ENCODE measurements at places on chromosomes 6 and 20. TPM values are rescaled to one million over a fixed set of nuclear protein-coding genes. Genes with fewer than 3 reads are reported as not detected.

DNA sequence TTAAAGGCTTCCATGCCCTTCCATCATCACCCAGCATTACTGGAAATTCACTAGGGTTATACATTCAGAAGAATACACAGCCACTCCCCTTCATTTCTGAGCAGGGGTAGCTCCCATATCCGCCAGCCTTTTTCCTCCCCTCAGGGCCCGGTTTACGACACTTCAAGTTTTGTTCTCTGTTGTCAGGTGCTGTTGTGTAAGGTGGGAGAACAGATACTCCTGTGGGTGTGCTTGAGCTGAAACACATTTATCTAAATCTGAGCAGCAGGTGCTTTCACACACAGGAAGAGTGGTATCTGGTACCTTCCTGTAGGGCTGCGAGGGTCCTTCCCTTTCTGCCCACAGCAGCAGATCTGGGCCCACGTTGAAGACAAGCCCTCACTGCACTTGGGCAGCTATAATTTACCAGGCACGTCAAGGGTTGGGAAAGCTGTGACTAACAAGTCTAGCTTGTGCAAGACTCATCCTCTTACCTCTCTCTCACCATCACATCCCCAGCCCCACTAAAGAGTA lies 215.8 kb upstream of the RREB1 start:
- no peak for DNase-seq

DNA sequence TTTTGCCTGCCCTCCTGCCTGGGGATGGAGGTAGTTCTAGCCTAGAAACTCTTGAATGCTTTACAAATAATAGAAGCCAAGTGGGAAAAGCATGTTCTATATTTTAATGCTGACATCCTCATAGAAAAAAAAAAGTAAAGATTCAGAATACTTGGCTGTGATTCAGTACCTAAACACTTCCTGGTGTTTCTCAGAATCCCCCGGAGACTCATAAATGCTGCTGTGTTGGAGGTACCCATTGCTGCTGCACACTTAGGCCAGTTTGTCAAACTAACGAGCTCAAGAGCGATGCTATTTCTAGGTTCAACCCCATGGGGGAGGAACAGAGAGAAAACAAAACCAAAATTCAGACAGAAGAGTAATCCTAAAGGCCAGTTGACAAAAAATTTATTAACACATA lies 38.8 kb upstream of the ZFP64 start:
- no peak for DNase-seq

DNA sequence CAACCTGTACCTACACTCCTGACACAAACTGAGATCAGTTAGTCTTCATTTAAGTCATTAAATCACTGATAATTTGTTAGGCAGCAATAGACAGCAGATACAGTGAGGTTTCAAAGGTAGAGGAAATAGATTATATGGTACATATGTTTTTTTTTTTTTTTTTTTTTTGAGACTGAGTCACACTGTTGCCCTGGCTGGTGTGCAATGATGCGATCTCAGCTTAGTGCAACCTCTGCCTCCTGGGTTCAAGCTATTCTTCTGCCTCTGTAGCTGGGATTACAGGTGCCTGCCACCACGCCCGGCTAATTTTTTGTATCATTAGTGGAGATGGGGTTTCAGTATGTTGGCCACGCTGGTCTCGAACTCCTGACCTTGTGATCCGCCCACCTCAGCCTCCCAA lies 38.2 kb upstream of the KIF13A start:
- no peak for DNase-seq

- no peak for DNase-seq
These were observed 53.8 kb upstream of the TSHZ2 start for GRCh38 chr20:52918311-52918710.

- no peak for DNase-seq
These were observed 595.3 kb upstream of the POU3F2 start for GRCh38 chr6:98239057-98239456.

DNA sequence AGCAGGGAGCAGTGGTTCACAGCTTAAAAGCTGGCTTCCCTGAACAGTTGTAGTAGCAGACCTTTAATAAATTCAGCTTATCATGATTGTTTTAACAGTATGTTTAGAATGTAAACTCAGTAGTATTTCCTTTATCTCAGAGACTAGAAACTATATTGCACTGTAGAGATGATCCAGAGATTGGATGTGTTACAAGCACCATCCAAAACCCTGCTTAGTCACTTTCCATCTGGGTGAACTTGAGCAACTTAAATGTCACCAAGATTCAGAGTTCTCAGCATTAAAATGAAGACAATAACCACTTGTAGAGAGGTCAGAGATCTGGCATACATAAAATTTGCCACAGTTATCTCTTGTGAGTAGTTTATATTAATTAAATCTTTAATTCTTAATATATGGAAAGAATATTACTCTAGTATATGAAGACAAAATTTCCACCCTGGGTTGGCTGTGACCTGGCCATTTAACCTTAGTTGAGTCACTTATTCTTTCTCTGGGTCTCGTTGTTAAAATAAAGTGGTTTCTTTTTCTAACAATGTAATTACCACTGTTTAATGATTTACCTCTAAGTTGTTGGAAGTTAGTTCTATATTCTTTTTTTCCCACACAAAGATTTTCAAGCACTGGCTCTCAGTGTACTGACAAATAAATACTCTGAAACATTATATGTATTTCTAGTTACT lies 239.2 kb upstream of the FKBP1C start:
- no peak for DNase-seq

- no peak for DNase-seq
These were observed 19.0 kb upstream of the PREX1 start for GRCh38 chr20:48846516-48847492.

DNA sequence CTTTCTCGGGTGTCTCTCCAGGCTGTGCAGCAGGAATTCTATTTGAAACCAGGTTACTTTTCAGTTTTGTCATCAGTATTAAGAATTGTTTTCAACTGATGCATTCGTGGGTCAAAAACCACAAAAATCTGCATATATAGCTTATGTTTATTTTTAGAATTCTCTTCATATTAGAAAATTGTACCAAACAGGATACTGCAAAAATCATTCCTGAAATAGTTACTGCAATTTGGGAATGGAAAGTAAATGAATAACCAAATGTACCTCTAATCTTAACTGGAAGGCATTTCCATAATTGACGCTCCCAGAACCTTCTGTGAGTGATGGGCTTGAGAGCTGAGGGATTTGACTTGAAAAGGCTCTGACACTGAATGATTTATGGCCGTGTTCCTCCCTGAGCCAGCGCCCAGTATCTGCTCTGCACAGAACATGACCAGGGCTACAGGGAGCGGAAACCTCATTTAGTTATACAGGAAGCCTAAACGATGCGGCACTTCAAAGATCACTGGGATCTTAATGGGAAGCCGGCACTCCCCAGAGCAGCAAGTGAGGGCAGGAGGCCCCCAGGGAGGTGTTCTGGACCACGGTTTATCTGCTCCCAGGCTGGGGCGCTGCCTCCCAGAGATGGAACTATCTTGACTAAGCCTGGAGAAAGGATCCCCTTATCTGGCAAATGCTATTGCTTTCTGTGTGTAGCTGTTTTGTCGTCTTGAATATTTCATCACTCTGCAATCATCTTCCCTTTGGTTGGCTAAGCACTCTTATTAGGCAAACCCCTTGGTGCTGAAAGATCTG lies 446.0 kb downstream of the QKI start:
- peak; percentile 50 for DNase-seq

DNA sequence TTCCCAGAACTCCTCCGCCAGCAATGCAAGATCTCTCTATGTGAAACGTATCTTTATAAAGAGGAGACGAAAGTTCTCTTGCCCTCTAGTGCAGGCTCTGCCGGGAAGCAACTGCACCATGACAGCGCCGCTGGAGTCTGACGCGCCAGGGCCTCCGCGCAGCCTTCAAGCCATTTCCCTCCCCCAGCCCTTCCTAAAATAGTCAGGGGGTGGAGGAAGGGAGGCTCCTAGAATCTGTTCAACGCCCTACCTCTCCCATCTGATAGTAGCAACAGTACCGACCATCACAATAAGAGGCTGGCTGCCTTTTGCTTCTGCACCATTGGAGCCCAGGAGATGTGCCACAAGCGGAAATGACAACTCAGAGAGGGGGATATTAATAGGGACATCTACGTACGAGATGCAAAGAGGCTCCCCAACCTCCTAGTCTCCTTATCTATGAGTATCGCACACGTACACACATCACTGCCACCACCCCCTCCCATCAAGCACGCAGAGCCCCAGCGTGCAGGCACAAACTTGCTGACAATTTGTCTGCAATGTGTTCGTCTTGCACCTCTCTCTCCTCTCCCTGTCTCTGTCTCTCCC lies 1.0 kb downstream of the SYNE1 start:
- DNase-seq = peak; percentile 14

The GPR63 gene
- 0.54 TPM for total RNA-seq

The PPP1R16B gene
- 10.8 TPM for total RNA-seq

The NOX3 gene
- not detected for total RNA-seq

The SLC17A1 gene
- total RNA-seq = not detected

The TCP11 gene
- 2.2 TPM for total RNA-seq

Measured in hematopoietic multipotent progenitor cell (in vitro differentiated cells).